Lung (tissue), 17 donors: ENCODE measurements at places on chromosomes 3 and 15.
A peak's percentile ranks its signal among the peaks of the same experiment; 100 is the strongest.

- DNase-seq, result peak; percentile 25
Observed at GRCh38 chr3:148975696-148976095, 15.6 kb upstream of the GYG1 start.

- DNase-seq, result no peak
Observed at GRCh38 chr3:86988235-86988634, 2.7 kb downstream of the VGLL3 start.

GRCh38 chr3:177571271-177571943, 374.1 kb upstream of the TBL1XR1 start:
- no peak for DNase-seq

DNA sequence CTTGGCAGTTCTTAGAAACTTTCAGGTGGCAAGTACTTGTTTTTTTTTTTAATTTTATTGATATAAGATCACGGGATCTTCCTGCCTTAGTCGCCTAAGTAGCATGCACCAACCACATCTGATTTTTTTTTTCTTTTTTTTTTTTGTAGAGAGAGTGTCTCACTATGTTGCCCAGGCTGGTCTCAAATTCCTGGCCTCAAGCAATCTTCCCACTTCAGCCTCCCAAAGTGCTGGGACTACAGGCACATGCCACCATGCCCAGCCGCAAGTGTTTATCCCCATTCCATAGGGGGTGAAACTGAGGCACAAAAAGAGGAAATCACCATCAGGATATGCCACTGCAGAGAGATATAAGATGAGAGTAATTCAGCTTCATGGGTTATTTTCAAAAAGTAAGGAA, 102.9 kb downstream of the IGF2BP2 start:
- no peak for DNase-seq

DNA sequence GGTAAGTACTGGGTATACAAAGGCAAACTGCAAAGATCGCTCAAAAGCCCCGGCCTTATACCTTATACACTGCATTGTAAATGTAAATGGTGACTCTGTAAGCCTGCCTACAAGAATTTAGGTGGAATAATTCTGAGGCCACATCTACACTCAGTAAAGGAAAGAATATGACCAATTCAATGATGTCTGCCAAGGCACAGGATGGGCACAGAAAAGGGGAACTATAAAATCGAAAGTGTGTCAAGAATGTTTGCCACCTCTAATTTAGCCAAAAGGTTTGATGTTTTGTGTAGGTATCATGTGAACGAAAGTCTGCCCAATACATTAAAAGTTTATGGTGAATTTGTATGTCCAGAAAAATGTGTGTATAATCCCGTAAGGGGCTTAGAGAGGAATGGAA, 96.1 kb downstream of the FOXP1 start:
- DNase-seq, result no peak

DNA sequence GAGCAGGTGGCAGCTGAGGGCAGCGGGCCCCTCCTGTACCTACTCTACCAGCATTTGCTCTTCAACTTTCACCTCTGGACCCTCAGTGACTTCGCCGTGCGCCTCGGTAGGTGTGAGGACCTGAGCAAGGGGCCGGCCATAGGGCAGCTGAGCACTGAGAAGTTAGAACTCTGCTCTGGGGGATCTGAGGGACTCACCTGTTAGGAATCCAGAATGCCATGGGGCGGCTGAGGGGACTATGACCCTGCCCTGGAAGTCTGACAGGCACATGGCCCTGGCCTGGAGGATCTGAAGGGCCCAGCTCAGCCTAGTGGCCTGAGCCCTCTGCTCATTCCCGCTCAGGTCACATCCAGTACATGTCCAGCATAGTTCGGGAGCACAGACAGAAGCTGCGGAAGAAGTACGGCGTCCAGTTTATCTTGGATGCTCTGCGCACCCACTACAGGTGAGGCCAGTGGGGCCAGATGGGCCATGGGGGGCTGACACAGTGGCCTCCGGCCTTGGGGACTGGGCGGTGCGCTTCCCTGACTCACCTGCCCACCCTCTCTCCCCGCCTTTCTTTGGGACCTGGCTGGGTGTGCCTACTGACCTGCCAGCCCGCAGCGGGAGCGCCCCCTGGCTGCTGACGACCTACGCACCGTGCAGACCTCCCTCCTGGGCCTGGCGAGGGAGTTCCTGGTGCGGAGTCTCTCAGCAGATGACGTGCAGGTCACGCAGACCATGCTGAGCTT, 18.8 kb downstream of the NBEAL2 start:
- DNase-seq, result peak; percentile 31

DNA sequence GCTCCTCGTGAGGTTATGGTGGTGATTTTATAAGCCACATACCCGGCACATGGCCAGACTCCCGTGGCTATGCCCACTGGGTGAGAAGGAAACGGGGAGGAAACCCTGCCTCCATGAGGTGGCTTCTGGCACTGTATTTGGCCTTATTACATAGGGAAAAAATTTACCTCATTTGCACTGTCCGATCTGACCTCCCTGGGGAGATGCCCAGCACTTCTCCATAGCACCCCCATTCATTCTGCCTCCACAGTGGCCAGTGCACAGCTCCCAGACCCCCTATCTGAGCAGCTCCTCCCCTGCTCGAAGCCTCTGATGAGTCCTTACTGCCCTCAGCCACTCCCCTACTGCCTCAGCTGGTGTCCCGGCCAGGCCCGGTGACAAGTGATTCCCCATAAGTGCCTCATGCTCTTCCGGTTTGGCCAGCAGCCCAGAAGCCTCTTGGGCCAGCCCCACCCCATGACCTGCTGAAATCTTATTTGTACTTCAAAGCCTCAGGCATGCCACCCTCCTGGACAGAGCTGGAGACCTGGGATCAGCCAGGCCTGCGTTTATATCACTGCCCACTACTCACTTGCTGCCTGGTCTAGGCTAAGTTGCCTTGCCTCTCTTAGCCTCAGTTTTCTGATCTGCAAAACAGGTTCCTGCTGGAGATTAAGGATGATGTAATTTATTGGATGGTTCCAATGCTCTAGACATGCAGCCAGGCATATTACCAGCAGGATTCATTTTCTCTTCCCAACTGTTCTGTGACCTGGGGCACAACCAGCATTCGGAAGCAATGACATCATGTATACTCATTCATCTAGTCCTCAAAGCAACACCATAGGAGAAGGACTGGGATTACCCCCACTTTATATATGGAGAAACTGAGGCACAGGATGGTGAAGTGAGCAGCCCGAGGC, 30.6 kb upstream of the SLC6A6 start:
- DNase-seq, result peak; percentile 80

- DNase-seq, result peak; percentile 95
Observed at GRCh38 chr15:57138349-57138788, 219.9 kb downstream of the TCF12 start.

DNA sequence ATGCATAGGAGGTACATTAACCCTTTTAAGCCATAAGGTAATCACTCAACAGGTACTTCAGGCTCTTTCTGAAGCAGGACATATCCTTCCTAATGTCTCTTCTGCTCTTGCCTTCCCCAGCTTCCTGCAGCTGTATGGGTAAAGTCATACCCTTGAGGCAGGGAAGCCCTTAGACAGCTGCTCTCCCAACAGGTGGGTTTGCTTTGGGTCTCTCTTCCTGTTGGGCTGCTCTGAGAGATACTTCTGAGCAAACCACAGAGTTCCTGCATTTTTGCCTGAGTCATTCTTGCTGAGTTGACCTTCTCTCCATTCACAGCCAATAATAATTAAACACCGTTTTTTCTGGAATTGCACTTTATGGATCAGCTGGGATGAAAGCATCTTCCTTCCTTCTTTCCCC, 2.0 kb upstream of the TRAT1 start:
- no peak for DNase-seq

DNA sequence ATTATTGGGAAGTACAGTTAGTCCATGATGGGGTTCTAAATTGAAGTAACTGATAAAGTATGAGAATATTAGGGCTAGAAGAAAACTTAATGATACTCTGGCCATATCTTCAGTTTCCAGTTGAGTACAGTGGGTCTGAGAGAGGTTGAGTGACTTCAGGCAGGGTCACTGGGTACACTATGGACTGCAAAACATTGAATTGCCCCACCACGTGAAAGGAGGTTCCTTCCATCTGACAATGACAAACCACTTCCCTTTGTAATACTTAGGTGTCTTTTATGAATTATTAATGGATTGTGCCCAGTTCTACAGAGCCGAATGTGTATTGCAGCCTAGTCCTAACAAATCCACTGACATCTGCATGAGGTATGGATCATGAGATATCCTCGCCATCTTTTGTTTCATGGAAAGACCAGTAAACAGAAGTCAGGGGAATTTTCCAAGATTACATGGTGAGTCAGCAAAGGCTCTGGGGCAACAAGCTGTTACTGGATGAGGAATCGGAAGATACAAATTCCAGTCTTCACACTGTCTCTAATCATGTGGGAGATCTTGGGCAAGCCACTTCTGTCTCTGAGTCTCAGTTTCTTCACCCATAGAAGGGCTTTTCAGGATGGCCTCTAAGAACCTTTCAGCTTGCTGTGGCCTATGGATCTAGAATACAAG, 66.5 kb upstream of the BCL6 start:
- DNase-seq, result no peak

GRCh38 chr15:66387163-66388042, 691 bp downstream of the MAP2K1 start:
- peak; percentile 63 for DNase-seq

DNA sequence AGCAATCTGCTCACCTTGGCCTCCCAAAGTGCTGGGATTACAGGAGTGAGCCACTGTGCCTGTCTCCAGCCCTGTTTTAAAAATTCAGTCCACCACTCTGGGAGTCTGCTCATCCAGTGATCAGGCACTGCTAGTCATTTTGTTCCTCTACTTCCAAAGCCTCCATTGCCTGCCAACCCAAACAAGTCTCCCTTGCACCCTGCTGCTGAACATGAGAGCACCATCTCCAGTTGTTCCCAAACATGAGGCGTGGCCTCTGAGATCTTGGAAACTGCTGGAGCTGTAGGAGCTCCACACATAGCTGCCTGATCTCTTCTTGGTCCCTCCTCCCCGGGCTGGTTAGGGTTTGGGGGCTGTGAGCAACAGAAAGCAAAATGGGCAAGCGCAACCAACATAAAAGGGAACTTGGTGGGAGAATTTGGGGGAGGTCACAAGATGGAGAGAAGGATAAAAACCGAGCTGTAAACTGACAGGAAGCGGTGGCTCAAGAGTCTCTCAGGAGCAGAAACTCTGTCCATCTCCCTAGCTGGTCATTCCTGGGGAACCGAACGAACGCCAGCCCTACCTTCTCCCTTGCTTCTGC, 49.6 kb upstream of the TLE3 start:
- no peak for DNase-seq

GRCh38 chr3:152205097-152205593, 63.6 kb upstream of the MBNL1 start:
- no peak for DNase-seq

- DNase-seq, result no peak
Observed at GRCh38 chr15:91348752-91349500, 248.9 kb downstream of the SV2B start.

DNA sequence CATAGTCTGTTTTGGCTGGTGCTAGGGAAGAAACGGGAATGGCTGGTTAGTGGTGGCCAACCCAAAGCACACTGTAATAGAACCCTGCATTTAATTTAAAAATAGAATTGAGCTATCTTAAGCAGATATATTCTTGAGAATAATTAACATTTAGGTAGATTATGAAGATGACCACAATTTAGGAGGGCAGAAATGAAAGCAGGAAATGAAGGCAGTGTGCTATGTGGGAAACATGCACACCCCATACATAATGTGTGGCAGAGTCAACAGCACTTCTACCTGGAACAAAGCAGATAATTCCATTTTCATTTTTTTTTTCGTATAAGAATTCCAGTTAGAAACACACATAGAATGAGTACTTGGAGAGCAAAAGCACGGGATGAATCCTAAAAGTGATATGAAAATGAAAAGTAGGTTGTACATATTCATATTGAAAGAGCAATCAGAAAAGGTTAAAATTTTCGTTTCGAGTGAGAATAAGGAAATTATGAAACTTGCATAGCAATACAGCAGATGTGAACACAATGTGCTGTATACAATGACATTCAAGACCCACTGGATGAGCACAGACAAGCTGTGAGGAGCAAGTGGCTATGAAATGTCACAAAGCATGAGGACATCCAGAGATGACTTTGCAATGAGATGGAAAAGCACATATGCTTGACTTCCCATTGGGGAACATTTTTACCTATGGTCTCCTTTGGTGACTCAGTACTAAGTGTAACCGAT, 102.6 kb downstream of the TFG start:
- DNase-seq, result no peak

- peak; percentile 82 for DNase-seq
Observed at GRCh38 chr3:37667335-37667734, 194.3 kb upstream of the CTDSPL start.

DNA sequence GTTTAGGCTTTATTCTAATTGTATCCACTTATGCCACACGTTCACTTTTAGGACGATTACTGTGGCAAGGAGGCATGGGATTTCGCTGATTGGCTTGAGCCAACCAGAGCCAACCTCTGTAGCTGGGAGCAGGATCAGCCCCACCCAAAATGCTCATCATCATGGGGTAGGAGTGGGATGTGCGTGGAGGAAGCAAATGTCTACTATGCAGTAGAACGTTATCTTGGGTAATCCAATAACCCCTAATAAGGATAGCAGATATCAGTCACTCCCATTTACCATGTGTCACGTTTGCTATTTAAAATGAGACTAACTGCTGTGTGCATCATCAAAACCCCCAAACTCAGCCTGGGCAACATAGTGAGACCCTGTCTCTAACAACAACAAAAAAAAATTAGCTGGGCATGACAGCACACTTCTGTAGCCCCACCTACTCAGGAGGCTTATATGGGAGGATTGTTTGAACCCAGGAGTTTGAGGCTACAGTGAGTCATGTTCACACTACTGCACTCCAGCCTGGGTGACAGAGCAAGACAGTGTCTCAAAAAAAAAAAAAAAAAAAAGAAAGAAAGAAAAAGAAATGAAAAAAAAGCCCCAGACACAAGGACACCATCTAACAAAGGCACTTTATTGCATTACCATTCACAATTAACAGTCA, 17.8 kb upstream of the ITGB5 start:
- DNase-seq, result no peak

DNA sequence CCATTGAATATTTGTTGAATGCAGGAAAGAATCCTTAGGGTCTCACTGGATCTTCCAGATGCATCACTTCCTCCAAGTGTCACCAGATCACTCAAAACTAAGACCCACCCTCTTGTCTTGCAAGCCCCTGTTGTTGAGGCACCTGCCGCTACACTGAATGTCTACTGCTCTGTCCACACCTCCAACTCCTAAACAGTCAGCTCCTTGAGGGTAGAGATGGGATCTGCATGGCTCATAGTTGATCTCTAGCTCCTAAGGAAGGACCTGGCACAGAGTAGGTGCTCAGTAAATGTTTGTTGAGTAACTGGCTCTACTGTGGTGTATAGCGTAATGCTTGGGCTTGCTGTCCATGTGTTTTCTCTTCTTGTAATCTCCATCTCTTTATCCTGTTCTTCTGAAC, 8.8 kb downstream of the SLC6A20 start:
- no peak for DNase-seq

GRCh38 chr3:54891540-54891897, 36.3 kb downstream of the LRTM1 start:
- peak; percentile 81 for DNase-seq

GRCh38 chr3:184441202-184441900, 61.5 kb downstream of the CHRD start:
- no peak for DNase-seq
